ENCODE measurements at places on chromosomes 5 and 9.

DNA sequence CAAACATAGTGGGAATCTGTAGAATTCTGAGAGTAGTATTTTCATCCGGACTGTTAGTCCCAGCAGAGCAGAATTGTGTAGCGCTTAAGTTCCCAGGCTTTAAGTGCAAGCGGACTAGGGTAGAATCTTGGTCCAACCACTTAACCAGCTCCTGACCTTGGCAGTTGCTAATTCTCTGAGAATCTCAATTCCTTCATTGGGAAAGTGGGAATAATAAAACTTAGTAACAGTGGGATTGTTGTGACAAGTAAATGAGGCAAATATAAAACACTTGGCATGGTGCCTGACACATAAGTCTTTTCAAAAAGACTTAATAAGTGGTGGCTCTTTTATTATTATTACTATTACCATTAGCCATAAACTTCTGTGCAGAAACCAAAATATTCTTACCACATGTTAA, 8.4 kb upstream of the SLC1A3 start:
- DNase-seq, result no peak

DNA sequence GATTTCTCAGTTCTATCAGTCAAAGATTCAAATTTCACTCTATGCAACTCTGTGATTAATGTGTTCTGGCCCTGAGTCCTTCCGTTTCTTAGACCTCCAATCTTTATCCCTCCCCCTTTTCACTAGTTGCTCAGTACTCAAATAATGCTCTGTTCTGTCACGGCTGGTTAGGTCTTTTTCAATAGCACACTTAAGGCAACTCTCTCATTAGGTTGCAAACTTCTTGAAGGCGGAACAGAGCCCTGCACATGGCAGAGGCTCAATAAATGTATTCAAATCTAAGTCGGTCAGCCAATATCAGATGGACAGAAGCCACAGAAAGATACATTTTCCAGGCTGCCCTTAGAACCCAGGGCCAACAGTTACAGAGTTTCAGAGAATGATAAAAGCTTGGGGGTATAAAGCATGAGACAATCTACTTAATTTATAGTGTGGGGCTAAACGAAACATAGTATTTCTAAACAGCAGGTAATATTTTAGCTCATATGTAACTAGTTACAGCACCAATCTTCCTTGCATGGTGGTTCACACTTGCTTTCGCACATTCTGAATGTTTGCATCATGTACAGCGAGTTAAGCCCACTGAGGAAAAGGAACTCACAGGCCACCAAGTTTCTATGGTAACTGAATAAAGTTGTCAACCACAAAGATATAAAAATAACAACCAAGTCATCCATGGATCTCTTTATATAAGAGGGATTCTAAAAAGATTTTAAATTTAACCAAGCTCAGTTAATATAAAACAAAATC, 67.1 kb upstream of the GOLPH3 start:
- DNase-seq, result no peak

DNA sequence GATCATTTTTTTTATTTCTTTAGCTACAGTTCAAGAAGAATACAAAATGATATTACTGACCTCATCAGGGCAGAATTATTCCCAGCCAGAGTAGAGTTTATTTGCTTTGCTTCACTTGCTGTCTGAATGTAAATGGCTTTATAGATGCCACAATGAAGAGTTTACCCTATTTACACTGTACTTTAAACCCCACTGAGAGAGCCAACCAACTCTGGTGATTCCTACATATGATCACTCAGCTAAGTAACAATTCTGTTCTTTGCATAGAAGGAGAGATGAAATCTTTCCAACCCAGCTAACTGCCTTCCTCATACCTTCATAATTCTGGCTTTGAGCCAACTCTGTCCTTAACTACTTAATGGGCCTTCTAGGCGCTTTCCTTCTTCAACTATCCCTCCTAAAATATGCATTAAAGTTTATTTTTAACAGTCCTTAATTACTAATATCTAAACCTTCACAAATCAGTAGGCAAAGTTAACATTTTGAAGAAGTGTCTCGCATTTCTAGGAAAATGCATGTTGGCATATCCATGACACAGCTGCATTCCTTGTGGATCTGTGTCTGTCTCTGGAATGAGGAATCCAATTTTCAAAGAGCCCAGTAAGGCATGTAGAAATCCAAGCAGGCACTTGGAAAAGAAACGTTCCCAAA, 284.8 kb upstream of the GRAMD2B start:
- DNase-seq, result no peak

- no peak for DNase-seq
Observed at GRCh38 chr5:139726248-139726647, 69.4 kb upstream of the PSD2 start.

DNA sequence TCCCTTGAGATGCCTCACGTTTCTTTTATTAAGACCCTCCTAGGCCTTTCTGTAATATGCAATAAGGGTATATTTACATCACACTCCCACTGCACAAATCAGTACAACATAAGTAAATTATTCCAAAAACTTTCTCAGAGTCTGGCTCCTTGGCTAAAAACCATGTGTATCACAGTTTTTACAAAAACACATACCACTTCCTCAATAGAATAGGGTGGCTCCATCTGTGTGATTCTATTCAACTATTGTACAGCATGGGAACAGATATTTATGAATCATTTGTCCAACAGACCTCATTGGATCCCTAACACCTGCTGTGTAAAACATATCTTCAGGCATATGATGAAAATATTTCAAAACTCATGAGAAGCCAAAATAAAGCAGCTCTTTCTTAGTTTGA, 502.7 kb downstream of the EFNA5 start:
- DNase-seq, result no peak

- DNase-seq, result no peak
Observed at GRCh38 chr9:133126697-133127339, 5.8 kb upstream of the RALGDS start.

GRCh38 chr9:133882849-133883755, 109.0 kb downstream of the VAV2 start:
- no peak for DNase-seq

- DNase-seq, result no peak
Observed at GRCh38 chr9:81522716-81523551, 166.4 kb downstream of the TLE1 start.

DNA sequence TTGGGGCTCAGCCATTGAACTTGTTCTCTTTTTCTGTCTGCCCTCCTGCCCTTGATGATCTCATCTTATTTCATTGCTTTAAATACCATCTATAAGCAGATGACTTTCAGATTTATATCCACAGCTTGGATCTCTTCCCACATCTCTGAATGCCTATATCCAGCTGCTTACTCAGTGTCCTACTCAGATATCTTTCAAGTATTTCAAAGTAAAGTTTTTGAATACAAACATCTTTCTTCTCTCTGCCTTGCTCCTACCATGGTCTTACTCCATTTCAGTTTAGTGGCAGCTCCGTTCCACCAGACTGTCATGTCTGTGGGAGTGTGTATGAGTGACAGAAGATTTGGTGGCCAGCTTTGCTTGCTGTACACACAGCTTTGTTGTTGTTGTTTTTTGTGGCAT, 59.7 kb downstream of the ERBIN start:
- no peak for DNase-seq

DNA sequence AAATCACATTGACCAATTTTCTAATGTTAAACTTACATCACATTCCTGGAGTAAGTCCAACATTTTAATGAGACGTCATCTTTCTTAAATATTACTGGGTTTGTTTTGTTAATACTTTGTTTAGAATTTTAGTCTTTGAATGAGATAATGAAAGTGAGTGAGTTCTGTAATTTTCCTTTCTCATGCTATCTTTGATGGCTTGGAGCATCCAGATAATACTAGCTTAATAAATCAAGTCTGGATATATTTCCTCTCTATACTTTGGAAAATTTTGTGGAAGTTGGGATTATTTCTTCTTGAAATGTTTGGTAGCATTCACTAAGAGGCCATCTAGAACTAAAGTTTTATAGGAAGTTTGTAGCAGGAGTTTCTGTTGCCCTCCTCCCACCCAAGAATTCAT, 90.8 kb upstream of the IL7R start:
- no peak for DNase-seq

DNA sequence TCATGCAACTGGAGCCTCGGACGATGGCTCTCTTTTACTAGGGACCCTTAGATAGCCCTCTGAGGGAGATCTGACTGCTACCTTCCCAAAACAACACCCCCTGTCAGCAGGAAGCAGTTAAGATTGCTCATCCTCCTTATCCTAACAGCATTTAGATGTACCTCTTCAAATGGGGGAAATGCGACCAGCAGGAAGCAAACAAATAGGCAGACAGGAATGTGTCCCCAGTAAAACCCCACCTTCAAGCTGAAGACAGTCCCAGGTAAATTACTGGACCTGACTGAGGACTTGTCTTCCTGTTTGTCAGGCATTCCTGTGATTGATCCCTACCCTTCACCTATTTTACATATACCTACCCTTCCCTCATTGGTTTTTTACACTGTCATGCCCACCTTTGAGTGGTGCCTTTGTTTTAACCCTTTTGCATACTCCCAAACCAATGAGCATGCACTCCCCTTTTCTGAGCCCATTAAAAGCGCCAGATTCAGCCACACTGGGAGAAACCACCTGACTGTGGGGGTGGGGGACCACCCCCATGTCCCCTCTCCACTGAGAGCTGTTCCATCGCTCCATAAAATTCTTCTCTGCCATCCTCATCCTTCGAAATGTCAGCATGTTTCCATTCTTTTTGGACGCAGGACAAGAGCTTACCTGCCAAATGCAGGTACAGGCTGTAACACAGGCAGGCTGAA, 954.0 kb upstream of the CDH6 start:
- no peak for DNase-seq

- DNase-seq, result no peak
Observed at GRCh38 chr5:122447879-122448278, 135.8 kb downstream of the SNCAIP start.

- DNase-seq, result no peak
Observed at GRCh38 chr9:13513716-13514444, 234.4 kb upstream of the MPDZ start.

GRCh38 chr5:17400724-17401469, 97.1 kb upstream of the TAF11L2 start:
- no peak for DNase-seq

GRCh38 chr9:14812806-14813205, 90.3 kb upstream of the CER1 start:
- DNase-seq, result no peak

GRCh38 chr5:19270153-19270552, 717.8 kb downstream of the CDH18 start:
- no peak for DNase-seq

DNA sequence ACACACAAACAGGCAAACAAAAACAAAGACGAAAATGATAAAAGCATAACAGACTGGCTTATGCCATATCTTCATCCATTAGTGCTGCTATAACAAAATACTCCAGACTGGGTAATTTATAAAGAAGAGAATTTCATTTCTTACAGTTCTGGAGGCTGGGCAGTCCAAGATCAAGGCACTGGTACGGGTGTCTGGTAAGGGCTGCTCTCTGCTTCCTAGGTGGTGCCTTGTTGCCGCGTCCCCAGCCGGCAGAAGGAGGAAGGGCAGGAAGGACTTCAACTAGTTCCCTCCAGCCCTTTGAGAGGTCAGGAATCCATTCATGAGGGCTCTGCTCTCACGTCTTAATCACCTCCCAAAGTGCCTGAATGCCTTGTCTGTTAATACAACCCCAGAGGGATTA, 122.6 kb downstream of the BOD1 start:
- DNase-seq, result no peak

- no peak for DNase-seq
Observed at GRCh38 chr5:152140347-152140746, 215.7 kb upstream of the GLRA1 start.

- DNase-seq, result no peak
Observed at GRCh38 chr5:142872217-142872616, 102.0 kb downstream of the ARHGAP26 start.

- no peak for DNase-seq
Observed at GRCh38 chr5:61416010-61416409, 84.0 kb downstream of the ZSWIM6 start.

DNA sequence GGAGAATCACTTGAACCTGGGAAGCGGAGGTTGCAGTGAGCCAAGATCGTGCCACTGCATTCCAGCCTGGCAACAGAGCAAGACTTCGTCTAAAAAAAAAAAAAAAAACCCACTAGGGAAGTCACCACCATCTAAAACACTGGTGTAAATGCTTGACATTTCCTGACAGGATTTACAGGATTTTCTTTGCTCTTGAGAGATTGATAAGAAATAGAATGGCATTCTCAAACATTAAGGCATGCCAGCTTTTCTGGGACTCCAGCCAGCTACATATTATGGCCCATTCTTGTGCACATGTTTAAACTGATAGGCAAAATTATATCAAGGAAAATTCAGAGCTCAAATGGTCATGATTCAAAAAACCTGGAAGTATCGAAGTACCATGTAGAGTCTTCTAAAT, 28.7 kb downstream of the GTF3C4 start:
- DNase-seq, result no peak

GRCh38 chr5:55880453-55880852, 29.3 kb downstream of the IL31RA start:
- DNase-seq, result no peak

DNA sequence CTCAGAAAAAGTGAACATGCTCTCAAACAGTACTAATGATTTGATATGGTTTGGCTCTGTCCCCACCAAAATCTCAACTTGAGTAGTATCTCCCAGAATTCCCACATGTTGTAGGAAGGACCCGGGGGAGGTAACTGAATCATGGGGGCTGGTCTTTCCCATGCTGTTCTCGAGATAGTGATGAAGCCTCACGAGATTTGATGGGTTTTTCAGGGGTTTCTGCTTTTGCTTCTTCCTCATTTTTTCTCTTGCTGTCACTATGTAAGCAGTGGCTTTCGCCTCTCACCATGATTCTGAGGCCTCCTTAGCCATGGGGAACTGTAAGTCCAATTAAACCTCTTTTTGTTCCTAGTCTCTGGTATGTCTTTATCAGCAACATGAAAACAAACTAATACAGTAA, 401.3 kb downstream of the BNC2 start:
- no peak for DNase-seq

GRCh38 chr5:32330126-32330971, 17.6 kb upstream of the MTMR12 start:
- DNase-seq, result no peak

Measured in activated CD4-positive, alpha-beta T cell treated with anti-CD3 and anti-CD28 coated beads, Interleukin-2, Interleukin-4, amounts not matched to agents 100 ng/mL and 50 ng/mL, durations not matched to agents 16 hours and 8 hours (primary cell).